Bronchial smooth muscle cell (primary cell): ENCODE measurements at places on chromosomes 6 and 20. TPM values are rescaled to one million over a fixed set of nuclear protein-coding genes. Genes with fewer than 3 reads are reported as not detected.

The CAP2 gene
- total RNA-seq = 0.86 and 1.4 TPM in 2 replicates

The TOP1 gene
- 9.3 and 16.7 TPM in 2 replicates for total RNA-seq

The GABRR1 gene
- not detected in 2 replicates for total RNA-seq

The OOEP gene
- total RNA-seq = not detected in 2 replicates

The SPTLC3 gene
- total RNA-seq = 4.6 and 13.4 TPM in 2 replicates

The FABP7 gene
- not detected in 2 replicates for total RNA-seq

The RBPJL gene
- total RNA-seq = not detected in 2 replicates

The ETV7 gene
- total RNA-seq = 0.47 and 1.1 TPM in 2 replicates

The GTF3C6 gene
- total RNA-seq = 44.6 and 56.9 TPM in 2 replicates

The DDX43 gene
- total RNA-seq = 0.32 TPM in 1 of 2 replicates, not detected in the other

The COL12A1 gene
- 258 and 261 TPM in 2 replicates for total RNA-seq

The PBX2 gene
- total RNA-seq = 27.9 and 31.4 TPM in 2 replicates

The DEFB124 gene
- not detected in 2 replicates for total RNA-seq

The HLA-DQB1 gene
- not detected in 2 replicates for total RNA-seq
